ENCODE measurements at places on chromosomes 7 and 10. TPM values are rescaled to one million over a fixed set of nuclear protein-coding genes. Genes with fewer than 3 reads are reported as not detected.

Gene ACHE
- total RNA-seq = 7.7 TPM

Gene CNPY1
- total RNA-seq = not detected

DNA sequence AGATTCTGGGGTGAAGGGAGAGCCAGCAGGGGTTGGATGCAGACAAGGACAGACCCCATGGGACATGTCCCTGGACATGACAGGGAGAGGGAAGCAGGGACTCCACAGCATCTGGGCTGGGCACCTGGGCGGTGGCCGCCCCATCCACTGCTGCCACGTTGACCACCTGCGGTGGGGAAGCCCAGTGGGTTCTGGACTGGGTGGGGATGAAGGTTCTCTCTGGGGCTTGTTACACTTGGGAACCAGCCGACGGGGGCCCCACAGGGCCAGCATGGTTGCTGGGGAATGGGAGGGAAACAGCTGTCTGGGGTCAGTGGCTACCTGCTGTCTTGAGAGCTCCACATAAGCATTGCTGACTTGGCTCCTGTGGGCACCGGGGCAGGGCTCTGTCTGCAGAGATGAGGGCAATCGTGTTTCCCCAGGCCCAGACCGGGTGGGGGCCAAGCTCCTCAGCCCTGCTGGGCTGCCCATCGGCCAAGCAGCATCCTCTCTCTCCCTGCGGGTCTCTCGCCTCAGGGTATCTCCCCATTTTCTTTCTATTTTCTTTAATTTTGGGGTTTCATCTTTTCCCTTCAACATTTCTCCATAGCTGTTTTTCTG lies 443.6 kb upstream of the PFKP start:
- peaks cover 86% of the 10 kb centered on the region for H3K4me1 ChIP-seq
- DNase-seq = no peak
- H3K27ac ChIP-seq = no peak overlapping the region
- H3K27me3 ChIP-seq = peaks cover 10% of the 10 kb centered on the region
- no peaks in the 10 kb centered on the region for H3K36me3 ChIP-seq
- no peak overlapping the region for H3K4me3 ChIP-seq

DNA sequence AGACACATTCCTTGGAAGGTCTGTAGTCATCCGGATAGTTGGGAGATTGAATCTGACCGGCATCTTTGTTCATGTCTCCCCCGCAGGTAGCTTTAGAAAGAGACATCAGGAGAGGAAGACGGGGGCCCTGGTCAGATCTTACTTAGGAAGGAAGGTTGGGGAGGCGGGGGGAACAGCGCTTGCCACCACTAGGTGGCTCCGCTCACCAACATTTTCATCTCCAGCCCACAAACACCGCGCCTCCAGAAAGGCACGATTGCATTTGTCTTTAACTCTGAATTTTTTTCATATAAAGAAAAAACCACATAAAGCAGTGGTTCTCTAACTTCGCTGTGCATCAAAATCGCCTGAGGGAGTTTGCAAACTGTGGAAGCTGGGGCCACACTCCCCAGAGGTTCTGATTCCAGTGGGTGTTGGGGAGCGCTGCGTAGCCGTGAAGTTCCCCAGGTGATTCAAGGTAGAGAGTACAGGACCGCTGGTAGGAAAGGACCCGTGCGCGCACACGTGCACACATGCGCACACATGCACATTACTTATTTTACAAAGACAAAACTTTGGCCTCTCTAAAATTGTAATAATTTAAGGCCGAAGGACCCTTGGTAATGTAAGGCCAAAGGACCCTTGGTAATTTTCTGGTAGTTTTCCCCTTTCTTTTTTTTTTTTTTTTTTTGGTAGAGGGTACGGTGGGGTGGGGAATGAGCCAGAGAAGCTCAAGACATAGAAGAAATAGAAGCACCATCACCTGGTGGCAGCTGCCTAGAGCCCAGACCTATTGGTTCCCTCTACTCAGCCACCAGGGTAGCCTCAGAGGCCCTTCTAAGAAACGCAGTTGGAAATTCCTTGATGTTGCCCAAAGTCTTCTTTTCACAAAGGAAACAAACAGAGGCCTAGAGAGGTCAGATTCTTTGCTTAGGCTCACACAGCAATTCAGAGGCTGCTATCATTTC lies 37.4 kb upstream of the OPALIN start:
- DNase-seq = peak; percentile 77
- H3K27me3 ChIP-seq = no peaks in the 10 kb centered on the region
- no peak overlapping the region for H3K27ac ChIP-seq
- peak overlapping the region; percentile 62 for H3K4me3 ChIP-seq
- no peaks in the 10 kb centered on the region for H3K36me3 ChIP-seq

GRCh38 chr7:78516450-78516849 lies 717.9 kb downstream of the PHTF2 start:
- no peaks in the 10 kb centered on the region for H3K36me3 ChIP-seq
- H3K4me3 ChIP-seq = no peak overlapping the region
- H3K27ac ChIP-seq = peak overlapping the region; percentile 11
- H3K27me3 ChIP-seq = no peaks in the 10 kb centered on the region

DNA sequence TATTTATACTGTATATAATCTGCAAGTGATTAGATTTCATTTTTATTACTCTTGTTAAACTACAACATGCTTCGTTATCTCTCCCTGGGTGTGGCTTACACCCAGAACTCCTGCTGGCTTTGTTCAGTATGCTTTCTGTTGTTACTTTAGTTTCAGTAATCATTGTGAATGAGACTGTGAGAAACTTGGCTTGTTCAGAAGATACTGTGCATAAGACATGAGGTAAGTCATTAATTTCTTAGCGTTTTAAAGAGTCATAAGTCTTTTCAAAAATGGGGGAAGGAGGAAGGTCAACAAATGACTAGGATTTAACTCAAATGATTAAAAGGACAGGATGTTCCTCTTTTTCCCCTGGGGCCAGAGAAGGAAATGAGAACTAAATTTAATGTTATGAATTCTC lies 11.6 kb upstream of the ADD3 start:
- no peak overlapping the region for H3K4me3 ChIP-seq
- H3K36me3 ChIP-seq = no peaks in the 10 kb centered on the region
- peaks cover 21% of the 10 kb centered on the region for H3K4me1 ChIP-seq
- H3K27me3 ChIP-seq = no peaks in the 10 kb centered on the region
- no peak for DNase-seq
- H3K27ac ChIP-seq = no peak overlapping the region

DNA sequence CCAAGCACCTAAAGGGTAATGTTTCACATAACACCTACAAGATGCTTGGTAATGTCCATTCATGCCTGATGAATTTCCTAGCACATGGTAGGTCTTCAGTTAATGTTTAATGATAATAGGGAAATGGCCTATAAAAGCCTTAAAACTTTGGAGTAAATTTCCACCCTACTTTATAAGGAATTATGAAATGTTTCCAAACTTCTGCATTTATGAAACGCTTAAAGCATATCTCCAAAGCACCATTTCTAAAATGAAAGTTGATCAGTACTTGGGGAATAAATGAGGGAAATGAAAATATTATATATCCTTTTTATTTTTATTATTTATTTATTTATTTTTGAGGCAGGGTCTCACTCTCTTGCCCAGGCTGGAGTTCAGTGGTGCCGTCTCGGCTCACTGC lies 51.8 kb downstream of the INPP5F start:
- no peak for DNase-seq
- no peak overlapping the region for H3K27ac ChIP-seq
- no peaks in the 10 kb centered on the region for H3K27me3 ChIP-seq

Gene TFR2
- 5.7 TPM for total RNA-seq

GRCh38 chr7:66206934-66207240 lies 1.8 kb downstream of the TPST1 start:
- H3K27ac ChIP-seq = no peak overlapping the region
- peak overlapping the region; percentile 95 for H3K4me3 ChIP-seq
- DNase-seq = no peak
- no peaks in the 10 kb centered on the region for H3K36me3 ChIP-seq
- peaks cover 11% of the 10 kb centered on the region for H3K27me3 ChIP-seq
- H3K4me1 ChIP-seq = peaks cover 14% of the 10 kb centered on the region

Measured in WTC11 (cell line).